Tongue (tissue), 3 donors: ENCODE measurements at places on chromosomes 16 and 17. TPM values are rescaled to one million over a fixed set of nuclear protein-coding genes. Genes with fewer than 3 reads are reported as not detected.

GRCh38 chr17:36545077-36545464, 352 bp downstream of the GGNBP2 start:
- DNase-seq, result no peak

The SOX15 gene
- total RNA-seq, result 9.6 TPM

The SLC12A3 gene
- not detected for total RNA-seq

The CSNK1D gene
- total RNA-seq, result 72.8 TPM

- no peak for DNase-seq
Measured at GRCh38 chr16:85231959-85232358, 119.7 kb upstream of the CIBAR2 start.

GRCh38 chr17:41987642-41988041, 21.0 kb downstream of the CNP start:
- no peak for DNase-seq

- peak; percentile 87 for DNase-seq
Measured at GRCh38 chr16:15427648-15428239, 6.6 kb upstream of the BMERB1 start.

GRCh38 chr17:49407981-49408501, 6.6 kb downstream of the PHB1 start:
- DNase-seq, result peak; percentile 94

The COA3 gene
- 50.7 TPM for total RNA-seq

- DNase-seq, result no peak
Measured at GRCh38 chr16:4349332-4349731, 1.8 kb downstream of the PAM16 start.

GRCh38 chr16:52446080-52446479, 100.9 kb downstream of the TOX3 start:
- DNase-seq, result peak; percentile 43

The NPIPB8 gene
- 0.21 TPM for total RNA-seq

GRCh38 chr17:38605841-38606645, at the start of gene SRCIN1:
TSS of gene SRCIN1 (minus strand) at chr17:38605952. CDS start at chr17:38605705, 247 bp downstream.
- peak; percentile 62 for DNase-seq

- DNase-seq, result no peak
Measured at GRCh38 chr16:19755268-19755667, 37.2 kb downstream of the IQCK start.

DNA sequence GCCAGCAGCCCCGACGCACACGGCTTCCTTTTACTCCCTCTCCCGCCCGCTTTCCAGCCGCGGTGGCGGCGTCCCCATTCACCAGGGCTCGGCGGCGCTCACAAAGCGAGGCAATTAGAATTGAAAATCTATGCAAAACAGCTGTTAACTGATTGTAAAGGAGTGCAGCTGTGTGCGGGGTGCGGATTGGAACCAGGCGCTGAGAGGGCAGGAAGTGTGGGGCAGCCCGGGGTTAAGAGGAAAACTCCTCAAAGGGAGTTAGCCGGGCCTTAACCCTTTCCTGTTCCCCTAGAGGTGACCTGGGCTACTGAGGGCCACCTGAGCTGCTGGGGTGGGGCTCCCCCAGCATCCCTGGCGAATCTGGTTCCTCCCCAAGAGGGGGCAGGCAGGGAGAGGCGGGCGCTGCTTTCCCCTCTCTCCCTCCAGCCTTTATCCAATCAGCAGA, 5.8 kb upstream of the GSE1 start:
- DNase-seq, result peak; percentile 87
